ENCODE measurements at places on chromosomes 6 and 20.
A peak's percentile ranks its signal among the peaks of the same experiment; 100 is the strongest.

DNA sequence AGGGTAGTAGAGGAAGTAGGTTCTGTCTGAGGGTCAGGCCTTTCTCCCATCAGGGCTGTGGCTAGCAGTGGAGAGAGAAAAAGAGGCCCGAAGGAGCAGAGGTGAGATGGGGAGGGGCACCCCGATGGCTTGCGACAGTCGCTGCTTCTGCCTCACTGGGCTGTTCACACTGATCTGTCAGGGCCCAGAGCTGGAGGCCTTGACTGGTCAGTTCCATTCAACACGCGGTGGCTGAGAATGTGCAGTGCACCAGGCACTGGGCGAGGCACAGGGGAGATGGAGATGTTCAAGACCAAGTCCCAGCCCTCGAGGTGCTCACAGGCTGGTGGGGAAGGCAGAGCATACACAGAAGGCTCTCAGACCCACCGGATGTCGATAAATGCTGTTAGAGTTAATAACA lies 21.4 kb downstream of the SLC12A5 start:
- DNase-seq: no peak

GRCh38 chr6:90369024-90369519 lies 72.4 kb upstream of the BACH2 start:
- DNase-seq: no peak

- no peak for DNase-seq
Measured at GRCh38 chr20:10465135-10465534, 30.0 kb downstream of the SLX4IP start.

DNA sequence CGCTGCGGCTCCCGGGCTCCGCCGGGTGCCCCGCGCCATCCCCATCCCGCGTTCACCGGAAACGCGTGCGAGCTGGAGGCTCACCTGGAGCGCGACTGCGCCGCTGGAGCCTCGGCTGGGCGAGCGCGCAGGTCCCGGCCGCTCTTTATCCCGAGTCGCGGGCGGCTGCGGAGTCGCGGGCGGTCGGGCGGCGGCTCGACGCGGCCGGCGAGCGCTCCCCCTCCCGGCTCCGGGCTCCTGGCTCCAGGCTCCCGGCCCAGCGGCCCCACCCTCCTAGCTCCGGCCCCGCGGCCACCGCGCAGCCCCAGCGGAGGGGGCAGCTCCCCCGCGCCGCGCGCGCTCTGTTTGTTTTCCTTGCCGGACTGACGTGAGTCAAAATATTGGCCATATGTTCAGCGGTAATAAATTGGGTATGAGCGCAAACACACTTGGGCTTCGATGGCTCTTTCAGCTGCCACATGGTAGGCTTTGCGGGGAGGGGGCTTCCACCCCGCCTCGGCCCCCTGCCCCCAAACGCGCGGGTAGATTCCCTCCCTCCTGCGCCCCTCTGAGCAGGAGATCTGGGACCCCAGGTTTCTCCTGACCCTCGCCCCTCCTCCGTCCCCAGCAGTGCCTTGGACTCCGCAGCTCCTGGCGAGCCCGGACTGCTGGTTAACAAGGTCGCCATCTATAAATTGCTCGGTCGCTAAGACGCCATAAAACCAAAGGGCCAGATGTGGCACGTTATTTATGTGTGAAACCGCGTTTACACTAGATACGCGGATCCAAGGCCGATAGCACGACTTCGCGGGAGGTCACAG lies 8.8 kb upstream of the NKX2-2 start:
- peak; percentile 82 for DNase-seq

DNA sequence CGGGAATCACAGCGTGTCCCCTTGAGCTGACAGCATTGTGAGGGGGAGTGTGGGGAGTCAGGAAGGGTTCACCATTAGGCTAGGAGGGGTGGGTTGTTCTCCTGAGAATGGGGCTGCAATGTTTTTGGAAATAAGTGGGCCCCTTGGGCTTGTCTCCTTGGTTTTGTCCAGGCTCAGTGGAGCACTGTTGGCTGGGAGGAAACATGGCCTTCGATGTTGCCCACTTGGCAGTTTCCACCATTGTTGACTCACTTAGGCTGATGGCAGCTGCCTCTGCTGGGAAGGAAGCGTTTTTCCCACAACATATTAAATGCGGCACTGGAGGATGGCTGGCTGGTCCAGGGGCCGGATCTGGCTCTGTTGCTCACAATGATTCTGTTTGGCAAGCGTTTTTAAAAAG lies 512.1 kb downstream of the QKI start:
- DNase-seq: no peak

DNA sequence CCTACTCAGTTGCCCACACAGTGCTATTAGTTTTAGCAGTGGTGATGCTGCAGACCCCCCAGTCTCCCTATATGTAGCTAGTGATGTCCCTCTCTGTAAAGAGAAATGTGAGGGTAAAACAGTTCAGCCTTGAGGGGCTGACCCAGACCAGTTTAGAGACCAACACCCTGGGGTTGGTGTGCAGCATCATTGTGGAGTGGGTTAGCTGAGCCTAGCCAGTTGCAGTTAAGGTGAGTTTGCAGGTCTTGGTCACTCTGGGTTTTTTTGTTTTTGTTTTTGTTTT lies 401 bp upstream of the B3GALT4 start:
- DNase-seq: no peak

- no peak for DNase-seq
Measured at GRCh38 chr20:23092384-23092756, 6.2 kb upstream of the CD93 start.

- DNase-seq: no peak
Measured at GRCh38 chr20:10749084-10749483, 75.3 kb upstream of the JAG1 start.

DNA sequence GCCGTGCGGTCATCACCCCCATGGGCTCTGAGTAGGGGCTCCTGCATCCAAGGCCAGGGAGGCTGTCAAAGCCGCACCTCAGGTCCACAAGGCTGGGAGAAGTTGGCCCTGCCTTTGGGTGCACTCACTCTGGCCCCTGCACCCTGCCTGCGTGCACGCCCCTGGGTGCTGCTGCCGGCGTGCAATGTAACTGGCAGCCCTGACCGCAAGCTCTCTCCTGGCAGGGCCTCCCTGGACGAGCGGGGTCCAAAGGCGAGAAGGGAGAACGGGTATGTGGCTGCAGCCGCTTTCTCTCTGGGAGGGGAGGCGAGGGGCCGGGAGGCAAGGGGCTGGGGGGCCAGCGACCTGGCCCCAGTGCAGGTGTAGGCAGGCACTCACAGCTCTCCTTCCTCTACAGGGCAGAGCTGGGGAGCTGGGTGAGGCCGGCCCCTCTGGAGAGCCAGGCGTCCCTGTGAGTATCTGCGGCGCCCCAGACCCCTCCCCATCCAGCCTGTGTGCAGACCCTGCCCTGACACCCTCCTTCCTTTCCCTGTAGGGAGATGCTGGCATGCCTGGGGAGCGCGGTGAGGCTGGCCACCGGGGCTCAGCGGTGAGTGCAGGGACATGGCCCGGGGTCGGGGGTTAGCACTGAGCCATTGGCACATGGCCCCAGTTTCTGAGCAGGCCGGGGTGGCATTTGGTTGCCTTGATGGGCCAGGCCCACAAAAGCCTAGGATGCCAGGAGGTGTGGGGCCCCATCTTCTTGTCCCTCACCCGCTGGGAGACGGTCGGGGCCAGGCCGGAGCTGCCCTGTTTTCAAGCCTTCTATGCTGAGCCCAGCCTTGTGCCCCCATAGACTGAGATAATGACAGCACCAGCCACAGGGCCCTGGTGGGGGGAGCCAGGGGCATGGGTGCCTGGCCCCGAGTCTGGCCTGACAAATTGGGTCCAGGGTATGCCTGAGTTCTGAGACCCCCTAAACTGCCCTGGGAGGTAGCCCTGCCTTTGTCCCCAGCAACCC lies 12.7 kb downstream of the COL9A3 start:
- no peak for DNase-seq

DNA sequence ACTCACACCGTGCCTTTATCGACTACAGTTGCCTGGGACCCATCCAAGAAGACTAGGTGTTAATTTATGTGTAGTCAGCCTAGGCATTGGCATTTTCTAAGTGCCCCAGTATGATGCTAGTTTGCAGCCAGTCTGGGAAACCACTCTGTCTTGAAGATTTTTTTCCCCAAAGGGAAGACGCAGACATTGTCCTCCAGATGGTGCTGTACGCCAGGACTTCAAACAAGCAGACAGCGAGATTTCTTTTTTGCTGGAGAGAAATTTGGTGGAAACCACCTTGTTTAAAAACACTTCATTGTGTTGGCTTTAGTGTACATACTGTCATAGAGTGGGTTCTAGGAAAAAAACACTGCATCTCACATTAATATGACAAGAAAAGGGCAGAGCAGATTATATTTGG lies 30.0 kb downstream of the ALDH5A1 start:
- DNase-seq: peak; percentile 54

Measured in NCI-H524 (cell line).